Prostate gland (tissue), 2 donors: ENCODE measurements at places on chromosomes 5 and 9.

DNA sequence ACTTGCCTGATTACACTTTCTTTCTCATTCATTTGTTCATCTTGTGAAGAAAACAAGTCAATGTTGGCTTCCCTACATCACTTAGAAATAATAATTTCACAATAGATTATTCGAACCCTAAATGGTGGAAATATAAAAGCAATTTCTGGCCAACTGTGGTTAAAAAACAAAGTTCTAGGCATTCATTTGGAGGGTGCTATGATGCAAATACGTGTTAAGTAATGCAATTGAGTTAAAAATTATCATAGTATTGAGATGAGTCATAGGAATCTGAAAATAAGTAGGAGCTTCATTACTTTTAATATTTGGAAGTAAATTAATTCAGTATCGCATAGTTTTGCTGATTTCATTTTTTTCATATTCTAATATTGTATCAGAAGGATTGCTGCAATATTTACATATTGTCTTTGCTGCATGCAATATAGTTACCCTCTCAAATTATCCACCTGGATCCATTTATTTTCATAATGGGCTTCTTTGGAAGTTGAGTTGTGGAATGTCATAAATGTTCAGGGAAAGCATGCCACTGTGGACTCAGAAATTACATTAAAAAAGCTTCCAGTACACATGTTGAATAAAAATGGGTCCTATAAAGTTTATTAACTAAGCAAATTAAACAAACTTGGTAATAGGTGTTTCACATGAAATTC is 647.7 kb upstream of the WWC1 start:
- no peak for DNase-seq

GRCh38 chr5:115415143-115415491 is 118.7 kb upstream of the CCDC112 start:
- no peak for DNase-seq

DNA sequence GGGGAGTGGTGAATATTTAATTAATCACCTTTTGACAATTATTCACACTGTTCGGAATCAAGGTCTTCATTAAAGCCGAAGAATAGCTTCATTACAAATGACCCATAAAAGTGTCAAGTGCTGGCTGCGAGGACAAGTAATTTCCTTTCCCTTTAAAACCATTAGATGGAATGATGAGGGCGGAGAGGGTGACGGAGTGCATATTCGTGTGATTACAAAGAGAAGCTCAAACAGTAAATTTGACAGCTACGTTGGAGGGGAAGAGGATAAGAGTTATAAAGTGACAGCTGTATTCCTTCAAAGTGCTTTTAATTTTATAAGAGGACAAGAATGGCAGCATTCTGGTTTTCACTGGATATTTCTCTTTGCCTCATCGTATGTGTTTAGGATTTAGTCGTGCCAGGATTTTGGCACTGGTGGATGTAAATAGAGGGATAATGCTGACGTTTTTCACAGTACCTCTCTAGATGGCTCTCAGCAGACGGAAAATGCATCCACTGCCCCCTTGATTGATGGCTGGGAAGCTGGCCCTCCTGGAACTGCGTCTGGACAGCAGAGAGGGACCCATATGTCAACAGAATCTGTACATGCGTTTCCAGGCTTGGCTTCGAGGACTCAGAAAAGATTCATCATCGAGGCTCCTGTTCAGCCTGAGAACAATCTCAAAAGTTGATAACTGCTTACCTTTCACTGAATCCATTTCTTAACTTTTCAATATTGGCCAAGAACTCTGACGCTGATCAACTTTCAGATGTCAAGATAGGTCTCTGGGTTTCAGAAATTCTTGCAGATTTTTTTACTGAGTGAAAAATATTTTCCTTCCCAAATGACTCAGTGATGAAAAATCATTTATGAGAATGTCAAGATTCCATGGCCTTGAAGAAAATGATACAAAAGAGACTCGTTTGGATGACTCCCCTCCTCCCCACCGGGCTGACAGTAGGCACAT is 50.4 kb upstream of the IRX2 start:
- DNase-seq, result no peak

GRCh38 chr5:43281840-43282658 is 31.2 kb downstream of the HMGCS1 start:
- no peak for DNase-seq

- no peak for DNase-seq
These were observed 13.1 kb upstream of the CMBL start for GRCh38 chr5:10320793-10321192.

DNA sequence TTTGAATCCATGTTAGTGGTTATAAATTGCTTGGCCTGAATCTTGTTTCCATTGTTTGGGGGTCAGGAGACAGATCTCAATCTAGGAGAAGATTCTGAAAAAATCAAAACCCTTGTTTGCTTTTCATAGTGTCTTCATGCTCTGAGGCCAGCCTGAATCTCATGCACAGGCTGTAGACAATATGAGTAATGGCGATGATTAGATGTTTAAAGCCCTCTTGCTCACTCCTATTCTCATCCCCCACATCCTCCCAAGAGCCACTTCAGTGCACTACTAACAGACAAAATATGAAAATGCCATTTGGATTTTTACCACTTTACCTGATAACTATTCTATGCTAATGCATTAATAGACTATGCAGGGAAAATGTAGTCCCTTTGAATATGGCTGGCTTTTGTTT is 129.4 kb downstream of the NUDT12 start:
- DNase-seq, result no peak

DNA sequence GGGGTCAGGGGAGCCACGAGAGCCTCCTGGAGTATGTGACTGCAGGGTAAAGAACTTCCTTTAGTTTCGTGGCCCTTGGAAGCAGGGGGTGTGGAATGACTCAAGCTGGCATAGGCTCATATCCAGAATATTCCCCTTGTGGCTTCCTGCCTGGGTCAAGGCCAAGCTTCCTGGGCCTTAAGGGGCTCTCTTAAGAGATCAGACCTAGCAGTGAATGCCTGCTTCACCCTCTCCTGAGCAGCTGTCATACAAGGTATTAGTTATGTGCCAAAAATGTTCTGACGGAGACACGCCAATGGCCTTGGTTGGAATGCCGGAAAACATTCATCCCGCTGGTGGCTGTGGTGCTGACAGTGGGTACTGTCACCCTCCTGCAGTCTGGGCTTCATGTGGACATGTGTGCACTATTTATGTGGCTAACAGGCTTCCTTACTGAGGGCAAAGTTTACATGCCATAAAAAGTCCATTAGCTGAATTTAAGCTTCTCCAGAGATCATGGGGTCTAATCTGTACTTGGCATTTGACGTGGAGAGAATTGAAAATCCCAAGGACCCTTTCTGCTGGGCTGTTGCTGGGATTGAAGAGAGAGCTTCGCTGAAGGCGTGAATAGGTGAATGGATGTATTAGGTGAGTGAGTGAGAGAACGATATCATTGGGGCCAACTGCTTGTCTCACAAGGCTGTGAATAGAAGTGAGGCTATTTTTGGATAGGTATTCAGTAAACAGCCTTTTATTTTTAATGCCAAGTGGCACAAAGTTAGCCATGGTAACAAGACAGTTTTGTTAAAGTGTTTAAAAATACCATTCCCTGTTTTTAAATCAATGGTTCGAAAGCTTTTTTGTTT is 156.8 kb downstream of the MACROH2A1 start:
- DNase-seq, result no peak

- peak; percentile 72 for DNase-seq
These were observed 220.7 kb upstream of the MSX2 start for GRCh38 chr5:174503461-174504265.

DNA sequence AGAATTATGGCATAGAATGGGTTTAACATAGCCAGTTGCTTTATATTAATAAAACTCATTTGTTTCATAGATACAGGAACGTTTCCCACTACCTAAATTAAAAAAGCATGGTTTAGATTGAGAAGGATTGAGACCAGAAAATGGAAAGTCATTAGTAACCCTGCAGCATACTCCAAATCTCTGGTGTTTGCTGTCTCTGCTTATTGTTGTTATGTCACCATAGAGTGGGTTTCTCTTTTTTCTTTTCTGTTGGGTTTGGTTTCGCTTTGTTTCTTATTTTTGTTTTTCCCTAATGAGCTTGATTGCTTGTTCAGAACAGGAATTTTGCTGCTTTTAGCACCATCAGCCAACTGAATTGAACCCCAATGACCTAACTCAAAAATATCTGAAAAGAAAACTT is 1034.8 kb downstream of the MAT2B start:
- no peak for DNase-seq

GRCh38 chr5:177992466-177992865 is 3.6 kb downstream of the PROP1 start:
- no peak for DNase-seq
